ENCODE measurements at places on chromosomes 1 and 21. TPM values are rescaled to one million over a fixed set of nuclear protein-coding genes. Genes with fewer than 3 reads are reported as not detected.

DNA sequence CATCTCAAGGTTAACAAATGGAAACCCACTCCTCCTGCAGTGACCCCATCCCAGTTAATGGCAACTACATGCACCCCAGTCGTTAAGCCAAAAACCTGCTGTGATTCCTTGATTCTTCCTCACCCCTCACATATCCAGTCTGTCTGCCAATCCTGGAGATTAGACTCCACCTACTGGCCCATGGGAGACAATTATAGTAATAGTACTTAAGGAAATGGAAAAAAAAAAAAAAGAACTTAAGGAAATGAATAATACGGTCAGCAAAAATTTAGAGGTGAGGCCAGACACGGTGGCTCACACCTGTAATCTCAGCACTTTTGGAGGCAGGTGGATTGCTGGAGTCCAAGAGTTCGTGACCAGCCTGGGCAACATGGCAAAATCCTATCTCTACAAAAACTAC, 7.0 kb downstream of the NOL9 start:
- H3K4me1 ChIP-seq: peaks cover 35% of the 10 kb centered on the region
- no peaks in the 10 kb centered on the region for H3K27me3 ChIP-seq
- no peak overlapping the region for H3K4me3 ChIP-seq
- H3K27ac ChIP-seq: no peak overlapping the region
- DNase-seq: peak; percentile 60

DNA sequence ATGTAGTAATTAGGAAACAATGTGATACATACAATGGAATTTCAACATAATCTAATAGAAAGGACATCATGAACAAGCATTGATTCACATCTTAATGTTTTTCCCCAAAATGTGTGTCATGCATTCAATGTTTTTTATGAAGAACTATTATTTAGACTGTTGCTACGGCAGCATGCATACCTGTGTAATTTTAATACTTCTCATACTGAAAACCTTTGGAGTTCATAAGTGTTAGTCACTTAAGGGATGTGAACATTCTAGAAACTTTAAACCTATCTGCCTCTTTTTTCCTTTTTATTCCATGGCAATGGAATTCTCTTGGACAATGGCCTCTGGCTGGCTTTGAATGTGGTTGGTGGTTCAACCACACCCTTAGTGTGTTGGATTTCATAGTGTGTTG, 48.6 kb downstream of the TMPRSS15 start:
- no peak for DNase-seq
- no peak overlapping the region for H3K27ac ChIP-seq
- H3K27me3 ChIP-seq: no peaks in the 10 kb centered on the region

PKNOX1 gene
- polyA plus RNA-seq: 23.6 TPM

GRCh38 chr1:172991674-172992400, 58.9 kb downstream of the TNFSF18 start:
- H3K4me3 ChIP-seq: no peak overlapping the region
- DNase-seq: no peak
- H3K4me1 ChIP-seq: peaks cover 19% of the 10 kb centered on the region
- no peaks in the 10 kb centered on the region for H3K36me3 ChIP-seq
- H3K27me3 ChIP-seq: no peaks in the 10 kb centered on the region

PPM1J gene
- 3.1 TPM for polyA plus RNA-seq

ITLN2 gene
- polyA plus RNA-seq: 0.46 TPM

GRCh38 chr21:37395961-37396360, 29.4 kb downstream of the DYRK1A start:
- no peak overlapping the region for H3K4me3 ChIP-seq
- no peaks in the 10 kb centered on the region for H3K27me3 ChIP-seq
- H3K36me3 ChIP-seq: no peaks in the 10 kb centered on the region
- no peaks in the 10 kb centered on the region for H3K4me1 ChIP-seq
- H3K27ac ChIP-seq: no peak overlapping the region

- DNase-seq: peak; percentile 28
- H3K27me3 ChIP-seq: no peaks in the 10 kb centered on the region
- no peak overlapping the region for H3K4me3 ChIP-seq
- H3K36me3 ChIP-seq: no peaks in the 10 kb centered on the region
- H3K27ac ChIP-seq: peak overlapping the region; percentile 96
These were observed 26.8 kb upstream of the MACF1 start for GRCh38 chr1:39177706-39178105.

- DNase-seq: peak; percentile 5
These were observed 129.7 kb downstream of the ATP1B1 start for GRCh38 chr1:169236143-169236542.

- H3K36me3 ChIP-seq: no peaks in the 10 kb centered on the region
- no peak overlapping the region for H3K4me3 ChIP-seq
- no peak overlapping the region for H3K27ac ChIP-seq
- H3K4me1 ChIP-seq: no peaks in the 10 kb centered on the region
- no peak for DNase-seq
- H3K27me3 ChIP-seq: no peaks in the 10 kb centered on the region
These were observed 32.9 kb downstream of the HSF2BP start for GRCh38 chr21:43626390-43626789.

CD1C gene
- polyA plus RNA-seq: not detected

C1orf116 gene
- polyA plus RNA-seq: not detected

NT5C1A gene
- polyA plus RNA-seq: not detected

GRCh38 chr1:15733218-15733725, 2.8 kb upstream of the SLC25A34 start:
- H3K4me3 ChIP-seq: no peak overlapping the region
- peaks cover 45% of the 10 kb centered on the region for H3K36me3 ChIP-seq
- no peak for DNase-seq
- H3K4me1 ChIP-seq: no peaks in the 10 kb centered on the region
- no peak overlapping the region for H3K27ac ChIP-seq
- no peaks in the 10 kb centered on the region for H3K27me3 ChIP-seq

DNA sequence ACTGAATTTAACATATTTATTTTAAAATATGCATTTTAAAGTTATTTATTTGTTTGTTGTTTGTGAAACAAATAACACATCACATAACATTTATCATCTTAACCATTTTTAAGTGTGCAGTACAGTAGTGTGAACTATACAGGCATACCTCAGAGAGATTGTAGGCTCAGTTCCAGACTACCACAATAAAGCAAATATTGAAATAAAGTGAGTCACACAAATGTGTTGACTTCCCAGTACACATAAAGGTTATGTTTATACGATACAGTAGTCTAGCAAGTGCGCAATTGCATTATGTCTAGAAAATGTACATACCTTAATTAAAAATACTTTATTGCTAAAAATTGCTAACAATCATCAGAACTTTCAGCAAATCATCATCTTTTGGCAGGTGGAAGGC, 739.4 kb upstream of the ADGRL4 start:
- peaks cover 4% of the 10 kb centered on the region for H3K4me1 ChIP-seq
- peak; percentile 65 for DNase-seq
- no peak overlapping the region for H3K27ac ChIP-seq
- no peak overlapping the region for H3K4me3 ChIP-seq
- no peaks in the 10 kb centered on the region for H3K27me3 ChIP-seq

DNA sequence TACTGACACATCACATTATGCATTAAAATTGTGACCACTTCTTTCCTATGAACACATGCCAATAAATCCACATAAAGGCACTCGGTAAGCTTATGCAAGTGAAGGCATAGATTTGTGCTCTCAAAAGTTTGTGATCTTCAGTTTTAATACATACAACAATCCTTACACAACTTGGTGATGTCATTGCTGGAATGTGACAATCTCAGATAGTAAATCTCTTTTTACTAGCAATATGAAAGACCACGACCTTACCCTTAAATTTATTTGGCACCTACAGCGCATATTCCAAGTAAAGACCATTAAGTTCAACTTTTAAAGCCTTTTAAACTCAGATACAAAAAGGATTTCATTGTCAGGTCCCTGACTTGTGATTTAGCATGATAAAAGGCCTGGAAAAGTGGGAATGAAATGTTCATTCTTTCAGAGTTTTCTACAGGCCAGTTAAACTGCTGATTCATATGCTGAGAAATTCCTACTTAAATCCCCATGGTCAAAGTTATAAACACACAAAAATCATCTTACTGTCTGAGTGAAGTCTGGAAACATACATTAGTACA, 157.4 kb downstream of the SIPA1L2 start:
- H3K27ac ChIP-seq: no peak overlapping the region
- DNase-seq: no peak
- H3K4me1 ChIP-seq: peaks cover 17% of the 10 kb centered on the region
- H3K27me3 ChIP-seq: no peaks in the 10 kb centered on the region

- H3K36me3 ChIP-seq: no peaks in the 10 kb centered on the region
- no peak overlapping the region for H3K27ac ChIP-seq
- peaks cover 29% of the 10 kb centered on the region for H3K4me1 ChIP-seq
- no peaks in the 10 kb centered on the region for H3K27me3 ChIP-seq
These were observed 66.3 kb upstream of the LRRC8D start for GRCh38 chr1:89754518-89754917.

ILDR2 gene
- polyA plus RNA-seq: not detected

PEX10 gene
- 31.5 TPM for polyA plus RNA-seq
